Upper lobe of left lung (tissue), 6 donors: ENCODE measurements at places on chromosomes 4 and X. TPM values are rescaled to one million over a fixed set of nuclear protein-coding genes. Genes with fewer than 3 reads are reported as not detected.

DNA sequence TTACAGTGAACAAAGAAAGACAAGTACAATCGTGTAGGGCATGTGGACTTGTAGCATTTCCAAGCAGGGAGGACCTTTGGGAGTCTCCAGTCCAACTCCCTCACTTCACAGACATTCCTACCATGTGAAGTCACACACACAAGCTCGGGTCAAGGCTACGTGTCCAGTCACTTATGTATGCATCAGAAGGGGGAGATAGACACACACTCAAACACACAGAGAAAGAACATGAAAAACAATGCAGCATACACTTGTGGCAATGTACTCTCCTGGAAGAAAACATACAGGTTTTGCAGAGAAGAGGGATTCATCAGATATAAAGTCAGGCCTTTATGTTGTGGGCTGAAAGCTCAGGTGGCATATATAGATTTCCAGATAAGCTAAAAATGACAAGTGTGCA is 136.1 kb upstream of the MID1 start:
- no peak for DNase-seq
- no peaks in the 10 kb centered on the region for H3K4me1 ChIP-seq
- H3K27ac ChIP-seq, result no peak overlapping the region
- no peaks in the 10 kb centered on the region for H3K36me3 ChIP-seq
- no peaks in the 10 kb centered on the region for H3K27me3 ChIP-seq

GRCh38 chrX:150983521-150984168 is 510 bp downstream of the HMGB3 start:
- peak overlapping the region; percentile 73 for H3K27ac ChIP-seq
- no peaks in the 10 kb centered on the region for H3K27me3 ChIP-seq
- H3K4me1 ChIP-seq, result no peaks in the 10 kb centered on the region
- H3K36me3 ChIP-seq, result no peaks in the 10 kb centered on the region
- peak; percentile 77 for DNase-seq

DNA sequence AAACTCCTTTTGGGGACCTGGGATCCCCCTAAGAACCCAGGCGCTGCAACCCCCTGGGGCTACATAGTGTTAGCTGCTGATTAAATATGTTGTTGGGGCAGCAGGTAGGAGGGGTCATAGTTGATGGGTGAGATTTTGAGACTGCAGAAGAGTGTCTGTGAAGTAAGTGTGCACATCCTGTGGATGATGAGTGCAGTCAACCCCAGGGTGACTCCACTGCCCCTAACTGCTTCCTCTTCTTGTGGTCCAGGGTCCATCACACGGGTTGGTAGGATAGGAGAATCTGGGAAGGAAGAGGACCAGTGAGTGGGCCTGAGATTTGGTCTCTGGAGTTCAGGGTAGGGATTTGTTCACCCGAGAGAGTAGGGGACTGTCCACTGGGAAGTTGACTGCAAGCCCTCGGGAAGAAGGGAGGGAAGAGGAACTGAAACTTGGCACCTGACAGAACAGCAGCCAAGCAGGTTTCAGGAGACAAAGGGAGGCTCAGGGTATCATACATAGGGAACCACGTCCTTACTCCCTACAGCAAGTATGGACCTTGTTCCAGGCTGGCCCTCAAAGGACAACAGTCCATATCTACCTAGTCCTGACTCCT is 8.5 kb downstream of the DLG3 start:
- DNase-seq, result no peak
- H3K4me1 ChIP-seq, result peaks cover 18% of the 10 kb centered on the region
- no peak overlapping the region for H3K4me3 ChIP-seq
- no peak overlapping the region for H3K27ac ChIP-seq
- H3K27me3 ChIP-seq, result no peaks in the 10 kb centered on the region
- no peaks in the 10 kb centered on the region for H3K36me3 ChIP-seq

GRCh38 chrX:53723381-53723780 is 36.9 kb upstream of the HUWE1 start:
- H3K36me3 ChIP-seq, result no peaks in the 10 kb centered on the region
- no peaks in the 10 kb centered on the region for H3K27me3 ChIP-seq
- DNase-seq, result no peak
- H3K4me3 ChIP-seq, result no peak overlapping the region
- H3K4me1 ChIP-seq, result no peaks in the 10 kb centered on the region

DNA sequence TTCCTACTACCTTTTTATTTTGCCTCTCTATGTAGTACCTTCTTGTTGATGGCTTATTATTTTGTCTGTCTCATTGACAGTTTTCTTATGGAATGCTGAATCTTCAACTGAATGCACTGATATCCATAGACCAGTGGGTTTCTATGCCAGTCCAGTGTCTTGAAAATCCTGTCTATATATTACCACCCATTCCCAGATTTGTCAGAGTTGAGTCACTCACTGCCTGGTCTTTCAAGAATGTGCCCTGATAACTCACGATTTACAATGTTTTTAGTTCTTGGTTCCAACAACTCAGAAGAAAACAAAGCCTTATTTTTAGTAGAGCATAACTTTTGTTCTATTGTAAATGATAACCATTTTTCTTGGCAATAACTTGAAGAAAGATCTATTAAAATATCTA is 606.0 kb upstream of the PITX2 start:
- no peaks in the 10 kb centered on the region for H3K36me3 ChIP-seq
- H3K27ac ChIP-seq, result no peak overlapping the region
- H3K4me3 ChIP-seq, result no peak overlapping the region

- no peaks in the 10 kb centered on the region for H3K27me3 ChIP-seq
- H3K27ac ChIP-seq, result no peak overlapping the region
- no peaks in the 10 kb centered on the region for H3K36me3 ChIP-seq
- no peak overlapping the region for H3K4me3 ChIP-seq
Measured at GRCh38 chr4:5383191-5383980, 325.0 kb downstream of the EVC2 start.

- no peak for DNase-seq
- no peak overlapping the region for H3K27ac ChIP-seq
- no peak overlapping the region for H3K4me3 ChIP-seq
- H3K36me3 ChIP-seq, result no peaks in the 10 kb centered on the region
Measured at GRCh38 chrX:56221101-56221500, 11.1 kb upstream of the KLF8 start.

GRCh38 chr4:17492058-17492741 is 19.7 kb downstream of the QDPR start:
- no peak for DNase-seq
- no peak overlapping the region for H3K4me3 ChIP-seq
- no peak overlapping the region for H3K27ac ChIP-seq

DNA sequence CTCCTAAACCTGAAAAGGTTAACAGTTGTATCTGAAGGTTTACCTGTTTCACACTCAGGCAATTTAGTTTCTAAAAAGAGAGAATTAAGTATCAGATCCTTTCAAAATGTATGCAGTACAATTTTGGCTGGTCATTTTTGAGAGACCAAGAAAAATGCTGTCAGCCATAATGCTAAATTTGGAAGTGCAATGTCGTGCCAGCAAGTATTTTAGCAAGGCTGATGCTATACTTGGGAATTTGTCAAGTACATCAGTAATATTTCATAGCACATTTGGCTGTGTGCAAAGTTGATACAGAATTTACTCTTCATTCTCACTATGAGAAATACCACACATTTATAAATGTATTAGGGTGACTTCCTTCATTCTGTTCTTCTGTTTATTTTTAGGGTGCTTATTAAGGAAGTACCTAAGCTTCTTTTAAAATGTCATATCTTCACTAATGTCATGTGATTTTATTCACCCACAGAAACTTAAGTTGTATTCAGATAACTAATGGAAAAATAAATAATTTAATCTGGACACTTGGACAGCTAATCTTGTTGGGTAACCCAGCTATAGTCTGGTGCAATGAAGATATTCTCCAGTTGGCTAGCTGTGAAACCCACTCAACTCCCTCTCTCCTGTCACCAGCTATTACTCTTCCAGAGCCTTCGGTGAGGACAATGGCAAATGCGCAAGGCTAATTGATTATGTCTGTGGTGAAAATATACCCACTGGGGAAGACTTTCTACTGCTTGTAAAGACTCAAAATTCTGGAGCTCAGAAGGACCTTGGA is 84.2 kb upstream of the TLL1 start:
- H3K36me3 ChIP-seq, result no peaks in the 10 kb centered on the region
- no peak overlapping the region for H3K27ac ChIP-seq
- no peak for DNase-seq
- H3K27me3 ChIP-seq, result no peaks in the 10 kb centered on the region
- no peaks in the 10 kb centered on the region for H3K4me1 ChIP-seq

GRCh38 chr4:48315728-48316630 is 25.4 kb upstream of the SLAIN2 start:
- H3K4me3 ChIP-seq, result no peak overlapping the region
- no peaks in the 10 kb centered on the region for H3K27me3 ChIP-seq
- DNase-seq, result no peak
- no peaks in the 10 kb centered on the region for H3K4me1 ChIP-seq

DNA sequence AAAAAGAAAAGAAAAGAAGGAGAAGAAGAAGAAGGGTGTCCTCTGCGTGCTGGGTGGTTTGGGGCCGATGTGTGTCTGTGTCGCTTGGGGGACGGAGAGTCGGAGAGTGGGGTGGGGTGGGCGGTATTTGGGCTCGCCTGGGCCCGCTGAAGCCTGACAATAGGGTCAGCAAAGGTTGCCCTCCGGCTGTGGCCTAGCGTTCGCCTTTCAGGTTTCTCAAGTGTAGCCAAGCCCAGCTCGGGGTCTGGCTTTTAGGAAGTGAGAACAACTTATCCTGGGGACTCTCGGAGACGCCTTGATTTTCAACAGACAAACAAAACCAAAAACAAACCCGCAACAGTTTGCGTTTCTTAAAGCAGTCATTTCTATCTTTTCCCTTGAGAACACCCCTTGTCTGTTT is 4.1 kb upstream of the SOX3 start:
- no peaks in the 10 kb centered on the region for H3K27me3 ChIP-seq
- no peaks in the 10 kb centered on the region for H3K4me1 ChIP-seq
- no peak for DNase-seq
- H3K27ac ChIP-seq, result no peak overlapping the region
- H3K4me3 ChIP-seq, result no peak overlapping the region

DNA sequence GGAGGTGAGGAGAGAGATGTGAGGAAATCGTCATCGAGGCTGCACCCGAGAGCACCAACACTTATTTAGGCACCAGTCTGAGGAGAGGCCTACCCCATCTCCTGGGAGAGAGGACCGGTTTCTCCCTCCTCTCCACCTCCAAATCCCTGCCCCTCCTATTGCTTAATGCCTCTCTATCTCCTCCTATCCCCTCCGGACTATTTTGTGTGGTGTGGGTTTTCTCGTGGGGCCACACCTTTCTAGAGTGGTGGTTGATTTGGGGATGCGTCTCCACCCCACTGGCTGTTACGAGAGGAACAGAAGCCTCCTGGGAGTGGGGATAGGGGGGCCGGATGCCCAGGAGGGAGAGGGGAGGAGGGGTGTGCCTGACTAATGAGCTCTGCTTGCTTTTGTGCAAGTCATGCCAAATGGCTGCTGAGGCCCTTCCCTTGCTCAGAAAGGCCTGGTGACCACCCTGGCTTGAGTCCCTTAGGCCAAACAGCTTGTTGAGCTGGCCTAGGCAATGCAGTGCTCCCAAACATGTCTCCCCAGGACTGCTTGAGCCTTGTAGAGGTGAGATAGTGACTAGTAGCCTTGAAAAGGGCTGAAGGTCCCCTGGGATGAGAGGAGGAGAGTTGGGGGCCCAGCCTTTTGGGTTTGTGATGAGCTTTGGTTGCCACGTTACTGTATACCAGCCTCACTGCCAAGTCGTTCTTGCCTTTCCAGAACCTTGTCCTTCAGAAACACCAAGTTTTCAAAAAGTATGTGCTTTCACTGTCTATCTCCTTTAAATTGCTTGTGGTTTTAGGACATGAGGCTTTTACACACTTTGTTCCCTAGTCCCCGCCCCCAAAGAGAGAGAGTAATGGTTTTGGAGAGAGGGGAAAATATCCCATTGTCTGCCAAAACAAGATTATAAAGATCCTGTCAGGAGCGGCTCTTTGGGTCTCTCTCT is 1.2 kb downstream of the MSN start:
- H3K4me1 ChIP-seq, result peaks cover 15% of the 10 kb centered on the region
- DNase-seq, result no peak
- no peaks in the 10 kb centered on the region for H3K36me3 ChIP-seq
- H3K4me3 ChIP-seq, result peak overlapping the region; percentile 82
- no peaks in the 10 kb centered on the region for H3K27me3 ChIP-seq

DNA sequence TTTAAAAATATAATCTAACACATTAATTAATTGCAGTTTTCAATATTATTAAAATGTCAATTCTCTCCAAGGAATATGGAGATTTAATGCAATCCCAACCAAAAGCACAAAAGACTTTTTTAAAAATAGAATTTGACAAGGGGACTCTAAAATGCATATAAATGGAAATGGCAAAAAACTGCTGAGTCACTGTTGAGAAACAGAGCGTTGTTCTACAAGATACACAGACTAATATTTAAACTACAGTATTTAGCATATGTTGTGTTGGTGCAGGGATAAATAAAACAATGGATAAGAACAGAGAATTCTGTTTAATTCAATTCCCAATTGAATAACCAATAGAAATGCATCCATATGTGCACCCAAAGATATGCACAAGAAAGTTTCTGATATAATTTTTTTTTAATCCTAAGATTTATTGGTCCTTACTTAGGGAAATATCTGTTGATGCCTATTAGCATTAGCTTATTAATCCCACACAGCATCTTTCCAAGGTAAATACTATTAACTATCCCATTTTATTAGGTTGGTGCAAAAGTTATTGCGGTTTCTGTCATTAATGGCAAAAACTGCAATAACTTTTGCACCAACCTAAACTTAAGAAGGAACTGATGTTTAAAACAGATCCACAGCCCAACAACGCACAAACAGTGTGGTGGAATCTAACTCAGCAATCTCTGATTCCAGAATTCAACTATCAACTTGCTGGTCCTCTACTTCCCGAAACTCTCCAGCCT is 86.8 kb upstream of the VEGFC start:
- H3K4me3 ChIP-seq, result no peak overlapping the region
- H3K4me1 ChIP-seq, result no peaks in the 10 kb centered on the region
- DNase-seq, result no peak
- no peaks in the 10 kb centered on the region for H3K36me3 ChIP-seq
- no peak overlapping the region for H3K27ac ChIP-seq

- no peaks in the 10 kb centered on the region for H3K4me1 ChIP-seq
- DNase-seq, result no peak
Measured at GRCh38 chr4:80831383-80832361, 198.8 kb upstream of the BMP3 start.

GRCh38 chr4:2592572-2592971 is 56.1 kb downstream of the FAM193A start:
- H3K36me3 ChIP-seq, result no peaks in the 10 kb centered on the region
- no peaks in the 10 kb centered on the region for H3K27me3 ChIP-seq
- no peak overlapping the region for H3K4me3 ChIP-seq

- H3K27me3 ChIP-seq, result no peaks in the 10 kb centered on the region
- H3K27ac ChIP-seq, result no peak overlapping the region
Measured at GRCh38 chrX:98379134-98379533, 1495.4 kb downstream of the RPA4 start.

- DNase-seq, result no peak
- no peak overlapping the region for H3K27ac ChIP-seq
- H3K36me3 ChIP-seq, result no peaks in the 10 kb centered on the region
- H3K27me3 ChIP-seq, result no peaks in the 10 kb centered on the region
- no peaks in the 10 kb centered on the region for H3K4me1 ChIP-seq
Measured at GRCh38 chr4:108327642-108328382, 159.1 kb upstream of the LEF1 start.

TLL1 gene
- total RNA-seq, result 1.9 TPM

GALNTL6 gene
- total RNA-seq, result not detected

SPON2 gene
- 23.2 TPM for total RNA-seq

NSG1 gene
- 1.4 TPM for total RNA-seq

NOX1 gene
- not detected for total RNA-seq

HTN1 gene
- total RNA-seq, result not detected

PCSK1N gene
- 1.7 TPM for total RNA-seq

MTMR8 gene
- total RNA-seq, result 2.3 TPM

GPRASP2 gene
- total RNA-seq, result 6.6 TPM

BEND4 gene
- total RNA-seq, result 0.22 TPM

NDNF gene
- 121 TPM for total RNA-seq

RADX gene
- 2.6 TPM for total RNA-seq

STARD8 gene
- total RNA-seq, result 14.7 TPM

DGKK gene
- total RNA-seq, result 0.09 TPM
